ENCODE measurements at places on chromosomes 16 and 17. TPM values are rescaled to one million over a fixed set of nuclear protein-coding genes. Genes with fewer than 3 reads are reported as not detected.

The UMOD gene
- not detected for polyA plus RNA-seq

DNA sequence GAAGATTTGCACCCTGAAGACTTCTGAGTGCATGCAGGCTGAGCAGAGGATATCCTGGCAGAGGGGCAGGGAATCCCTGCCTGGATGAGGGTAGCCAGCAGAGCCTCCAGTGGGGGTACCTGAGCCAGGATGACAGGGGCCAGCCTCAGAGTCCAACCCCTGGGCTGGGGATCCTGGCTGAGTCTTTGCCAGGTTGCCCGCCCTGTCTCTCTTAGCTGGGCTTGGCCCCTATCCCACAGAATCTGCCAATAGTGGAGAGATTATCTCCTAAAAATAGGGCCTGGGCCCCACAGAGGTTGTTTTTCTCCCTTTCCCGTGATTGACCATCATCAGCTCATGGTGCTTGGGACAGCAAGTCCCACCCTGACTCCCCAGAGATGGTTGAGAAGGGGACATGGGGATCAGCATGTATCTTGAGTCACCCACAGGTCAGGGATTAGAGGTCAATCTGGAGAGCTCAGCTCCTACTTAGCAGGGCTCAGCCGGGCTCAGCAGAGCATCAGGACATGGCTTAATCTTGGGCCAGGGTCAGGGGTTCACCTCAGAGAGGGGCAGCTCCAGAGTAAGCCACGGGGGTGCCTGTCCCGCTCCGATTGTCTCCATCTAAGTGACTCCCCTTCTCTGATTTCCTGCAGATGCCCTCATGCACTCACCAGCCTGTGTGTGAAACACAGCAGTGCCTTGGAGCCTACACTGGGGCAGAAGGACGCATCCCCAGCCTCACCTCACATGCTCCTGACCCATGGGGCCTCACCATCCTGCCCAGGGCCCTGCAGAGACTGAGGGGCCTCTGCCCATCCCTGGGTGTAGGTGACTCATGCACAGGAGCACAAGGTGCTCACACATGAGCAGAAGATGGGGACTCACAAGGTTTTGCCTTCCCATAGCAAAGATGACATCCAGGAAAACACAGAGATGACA lies 11.5 kb downstream of the CDH16 start:
- DNase-seq, result peak; percentile 7

DNA sequence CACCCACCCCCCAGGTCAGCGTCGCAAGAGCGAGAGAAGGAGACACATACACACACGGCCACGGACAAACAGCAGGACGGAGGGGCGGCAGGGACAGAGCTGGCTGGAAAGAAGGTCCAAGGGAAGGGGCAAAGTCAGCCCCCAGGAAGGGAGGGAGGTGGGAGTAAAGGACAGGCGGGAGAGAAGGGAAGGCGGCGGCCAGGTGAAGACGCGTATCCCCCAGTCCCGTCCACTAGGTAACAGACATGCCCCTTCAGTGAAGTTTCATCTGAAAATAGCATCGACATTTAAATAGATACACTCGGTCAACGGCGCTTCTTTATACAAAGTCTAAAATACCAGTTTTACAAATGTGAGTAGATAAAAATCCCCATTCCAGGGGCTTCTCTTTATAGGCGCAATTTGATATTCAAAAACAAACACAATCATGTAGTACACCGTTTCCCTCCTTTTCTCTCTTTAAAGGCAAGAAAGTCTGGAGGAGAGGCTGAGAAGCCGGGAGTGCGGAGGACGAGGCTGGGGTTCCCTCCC lies 4.5 kb downstream of the CBX8 start:
- peak; percentile 40 for DNase-seq

The CSF3 gene
- polyA plus RNA-seq, result not detected

GRCh38 chr16:64586781-64587180 lies 535.1 kb downstream of the CDH11 start:
- no peak for DNase-seq

DNA sequence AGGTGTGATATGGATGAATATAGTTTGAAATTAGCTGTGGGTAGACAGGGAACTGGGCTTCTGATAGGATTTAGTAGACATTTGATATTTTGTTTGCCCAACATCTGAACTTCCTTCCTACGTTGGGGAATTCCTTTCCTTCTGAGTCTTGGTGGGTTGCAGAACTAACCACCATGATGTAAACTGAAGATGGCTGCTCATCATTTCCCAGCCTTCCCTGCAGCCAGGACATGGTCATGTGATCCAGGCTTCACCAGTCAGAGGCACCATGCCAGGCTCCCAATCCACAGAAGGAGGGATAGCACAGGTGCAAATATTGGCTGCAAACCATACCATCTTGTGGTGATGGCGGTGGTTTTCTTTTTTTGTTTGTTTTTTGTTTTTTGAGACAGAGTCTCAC lies 57.4 kb downstream of the EMP2 start:
- no peak for DNase-seq

The CYGB gene
- 3.7 TPM for polyA plus RNA-seq

DNA sequence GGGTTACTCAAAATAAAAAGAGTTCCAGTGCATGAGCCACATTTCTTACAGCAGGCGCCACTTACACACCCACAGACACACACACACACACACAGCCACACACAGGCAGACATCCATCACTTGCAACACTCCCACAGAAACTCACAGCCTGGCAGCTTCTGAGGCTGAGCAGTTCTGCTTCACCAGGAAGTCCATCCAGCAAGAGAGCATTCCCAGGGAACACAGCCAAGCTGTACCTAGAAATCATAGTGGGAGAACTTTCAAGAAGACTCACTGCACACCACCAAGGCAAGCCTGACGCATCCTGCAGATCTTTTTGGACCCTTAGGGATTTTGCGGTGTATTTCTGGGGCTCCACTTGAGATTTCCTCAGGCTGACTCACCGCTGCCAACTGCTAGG lies 140.9 kb upstream of the WSB1 start:
- no peak for DNase-seq

GRCh38 chr17:50836826-50837225 lies 1.4 kb downstream of the WFIKKN2 start:
- no peak for DNase-seq

The NHLRC4 gene
- polyA plus RNA-seq, result 0.70 TPM

The USH1G gene
- polyA plus RNA-seq, result not detected

DNA sequence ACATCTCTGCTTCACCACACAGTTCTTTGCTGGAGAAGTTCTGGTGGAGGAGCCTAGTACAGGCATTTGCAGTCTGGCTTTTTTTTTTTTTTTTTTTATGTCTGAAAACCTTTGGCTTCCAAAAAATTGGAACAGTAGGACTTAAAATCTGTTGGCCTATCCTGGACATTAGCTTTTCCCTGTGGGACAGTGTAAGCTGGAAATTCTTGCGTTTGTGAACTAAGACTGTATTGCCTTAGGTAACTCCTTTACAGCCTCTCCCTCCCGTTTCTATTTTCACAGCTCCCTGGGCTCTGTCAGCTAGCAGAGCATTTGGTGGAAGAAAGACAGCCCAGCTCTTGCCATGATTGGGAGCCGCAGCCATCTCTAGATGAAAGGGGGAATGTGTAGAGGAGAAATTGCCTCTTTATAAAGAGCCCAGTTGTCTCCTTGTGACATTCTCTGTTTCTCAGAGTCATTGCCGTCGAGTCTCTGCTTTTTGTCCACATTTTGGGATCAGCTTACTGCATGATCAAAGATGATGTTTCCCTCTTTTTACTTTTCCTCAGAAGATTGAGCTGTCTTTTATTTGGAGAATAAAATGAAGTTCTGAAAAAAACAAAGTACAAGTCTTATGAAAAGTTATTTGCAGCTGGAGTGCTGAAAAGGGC lies 227.5 kb downstream of the SPECC1 start:
- DNase-seq, result no peak

GRCh38 chr17:76253841-76254240 lies 11.3 kb upstream of the UBALD2 start:
- no peak for DNase-seq

The PIRT gene
- polyA plus RNA-seq, result not detected

The GP2 gene
- polyA plus RNA-seq, result not detected

DNA sequence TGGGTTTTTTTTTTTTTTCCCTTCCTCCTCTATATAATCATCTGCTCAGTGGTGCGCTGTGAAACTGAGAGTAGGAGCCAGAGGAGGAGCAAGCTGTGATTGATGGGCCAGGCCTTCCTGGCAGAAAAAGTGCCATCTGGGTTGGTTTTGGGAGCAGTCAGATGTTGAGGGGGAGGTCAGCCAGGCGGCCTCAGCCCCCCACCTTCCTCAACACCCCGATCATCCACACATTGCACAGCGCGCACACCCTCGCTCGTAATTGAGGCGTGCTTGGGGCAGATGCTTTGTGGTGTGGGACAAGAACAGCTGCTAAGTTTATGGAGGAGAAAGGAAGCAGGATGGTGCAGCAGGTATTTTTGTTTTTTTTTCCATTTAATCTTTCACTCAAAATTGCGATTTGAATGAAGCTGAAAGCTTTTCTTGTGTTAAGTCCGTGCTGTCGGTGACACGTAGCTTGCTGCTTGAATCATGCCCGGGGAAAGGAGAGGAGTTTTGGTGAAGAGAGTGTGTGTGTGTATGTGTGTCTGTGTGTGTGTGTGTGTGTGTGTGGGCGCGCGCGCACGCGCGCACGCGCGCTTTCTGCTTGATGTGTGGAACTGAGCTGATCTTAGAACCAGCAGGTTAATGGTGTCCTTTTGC lies 177.4 kb downstream of the RBFOX1 start:
- peak; percentile 33 for DNase-seq

GRCh38 chr17:47731396-47731795 lies 1.6 kb upstream of the TBX21 start:
- peak; percentile 14 for DNase-seq

- no peak for DNase-seq
Observed at GRCh38 chr16:24826096-24826690, 19.6 kb upstream of the SLC5A11 start.

- no peak for DNase-seq
Observed at GRCh38 chr16:6446370-6446769, 886.3 kb upstream of the RBFOX1 start.

DNA sequence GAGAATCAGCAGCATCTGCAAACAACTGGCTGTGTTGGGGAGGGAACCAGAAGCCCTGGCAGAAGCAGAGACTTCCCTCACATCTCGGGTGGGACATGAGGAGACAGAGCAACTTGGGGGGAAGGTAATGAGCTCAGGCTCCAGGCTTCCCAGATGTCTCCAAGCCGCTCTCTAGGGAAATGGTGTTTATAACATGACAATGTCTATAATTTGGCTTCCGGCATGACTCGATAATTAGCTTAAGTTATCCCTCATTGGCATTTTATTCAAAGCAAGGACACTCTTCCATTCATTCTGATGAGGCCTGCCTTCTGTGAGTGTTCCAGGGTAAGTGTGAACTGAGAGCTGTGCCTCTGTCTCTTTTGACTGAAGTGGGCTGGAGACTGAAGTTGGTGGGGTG lies 14.7 kb upstream of the MLLT6 start:
- no peak for DNase-seq

DNA sequence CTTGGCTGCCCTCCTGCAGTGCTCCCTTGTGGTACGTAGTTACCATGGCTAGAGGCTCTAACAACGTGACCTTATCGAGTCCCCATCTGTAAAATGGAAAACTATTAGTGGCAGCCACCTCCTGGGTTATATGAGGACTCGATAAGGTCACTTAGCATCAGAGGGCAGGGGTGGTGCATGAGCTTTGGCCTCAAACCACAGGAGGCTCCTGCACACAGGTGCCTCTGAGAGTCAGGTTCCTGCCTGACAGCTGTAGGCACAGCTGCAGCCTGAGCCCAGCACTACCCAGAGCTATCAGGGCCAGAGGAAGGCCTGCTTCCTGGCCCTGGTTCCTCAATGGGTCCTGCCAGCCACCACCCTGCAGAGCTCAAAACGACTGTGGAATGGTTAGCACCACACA lies 57.2 kb upstream of the SEC14L1 start:
- DNase-seq, result no peak

GRCh38 chr17:81043725-81044427 lies 8.9 kb downstream of the BAIAP2 start:
- peak; percentile 44 for DNase-seq
